ENCODE measurements at places on chromosomes 2 and 18. TPM values are rescaled to one million over a fixed set of nuclear protein-coding genes. Genes with fewer than 3 reads are reported as not detected.

TSN gene
- 38.9 TPM for total RNA-seq

OBSL1 gene
- total RNA-seq, result 20.5 TPM

AOX1 gene
- total RNA-seq, result 24.6 TPM

GRCh38 chr18:51490417-51490816 is 292.9 kb upstream of the MEX3C start:
- H3K27me3 ChIP-seq, result no peaks in the 10 kb centered on the region
- no peak for DNase-seq
- no peaks in the 10 kb centered on the region for H3K36me3 ChIP-seq
- H3K4me3 ChIP-seq, result no peak overlapping the region

DNA sequence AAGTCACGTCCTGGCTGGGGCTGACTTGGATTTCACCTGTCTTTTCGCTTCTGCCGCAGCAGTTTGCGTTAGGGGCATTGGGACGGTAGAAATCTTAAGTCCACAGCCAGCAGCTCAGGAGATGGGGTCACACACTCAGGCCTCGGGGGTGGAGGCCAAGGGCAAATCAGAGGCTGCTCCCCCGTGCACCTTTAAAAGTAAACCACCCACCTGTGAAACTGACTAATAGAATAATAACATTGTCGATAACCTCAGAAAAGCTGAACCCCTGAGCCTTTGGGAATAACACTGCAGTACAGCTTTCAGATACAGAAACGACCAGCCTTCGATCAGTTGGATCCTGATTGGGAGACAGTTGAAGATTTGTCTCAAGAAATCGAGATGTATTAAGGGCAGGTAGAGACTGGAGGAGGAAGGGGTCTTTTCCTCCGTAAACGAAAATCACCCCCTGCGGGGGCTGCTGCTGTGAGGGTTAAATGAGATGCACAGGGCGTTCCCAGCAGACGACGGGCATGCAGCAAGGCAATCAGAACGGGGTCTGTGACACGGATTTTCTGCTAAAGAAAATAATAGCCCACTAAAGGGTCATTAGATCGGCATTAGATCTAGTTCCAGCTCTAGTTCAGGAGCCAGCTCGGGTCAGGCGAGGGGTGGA is 16.4 kb upstream of the NFATC1 start:
- DNase-seq, result no peak
- H3K4me3 ChIP-seq, result no peak overlapping the region
- no peaks in the 10 kb centered on the region for H3K27me3 ChIP-seq
- peaks cover 5% of the 10 kb centered on the region for H3K4me1 ChIP-seq
- no peaks in the 10 kb centered on the region for H3K36me3 ChIP-seq

GRCh38 chr2:162330881-162331280 is 12.4 kb upstream of the IFIH1 start:
- H3K4me3 ChIP-seq, result no peak overlapping the region
- H3K27me3 ChIP-seq, result no peaks in the 10 kb centered on the region
- no peaks in the 10 kb centered on the region for H3K4me1 ChIP-seq
- no peak for DNase-seq
- H3K36me3 ChIP-seq, result no peaks in the 10 kb centered on the region

GRCh38 chr2:236574424-236575145 is 5.0 kb downstream of the ACKR3 start:
- H3K27ac ChIP-seq, result peak overlapping the region; percentile 61
- peak overlapping the region; percentile 52 for H3K4me3 ChIP-seq
- H3K4me1 ChIP-seq, result peaks cover 25% of the 10 kb centered on the region
- H3K36me3 ChIP-seq, result no peaks in the 10 kb centered on the region
- no peaks in the 10 kb centered on the region for H3K27me3 ChIP-seq

DNA sequence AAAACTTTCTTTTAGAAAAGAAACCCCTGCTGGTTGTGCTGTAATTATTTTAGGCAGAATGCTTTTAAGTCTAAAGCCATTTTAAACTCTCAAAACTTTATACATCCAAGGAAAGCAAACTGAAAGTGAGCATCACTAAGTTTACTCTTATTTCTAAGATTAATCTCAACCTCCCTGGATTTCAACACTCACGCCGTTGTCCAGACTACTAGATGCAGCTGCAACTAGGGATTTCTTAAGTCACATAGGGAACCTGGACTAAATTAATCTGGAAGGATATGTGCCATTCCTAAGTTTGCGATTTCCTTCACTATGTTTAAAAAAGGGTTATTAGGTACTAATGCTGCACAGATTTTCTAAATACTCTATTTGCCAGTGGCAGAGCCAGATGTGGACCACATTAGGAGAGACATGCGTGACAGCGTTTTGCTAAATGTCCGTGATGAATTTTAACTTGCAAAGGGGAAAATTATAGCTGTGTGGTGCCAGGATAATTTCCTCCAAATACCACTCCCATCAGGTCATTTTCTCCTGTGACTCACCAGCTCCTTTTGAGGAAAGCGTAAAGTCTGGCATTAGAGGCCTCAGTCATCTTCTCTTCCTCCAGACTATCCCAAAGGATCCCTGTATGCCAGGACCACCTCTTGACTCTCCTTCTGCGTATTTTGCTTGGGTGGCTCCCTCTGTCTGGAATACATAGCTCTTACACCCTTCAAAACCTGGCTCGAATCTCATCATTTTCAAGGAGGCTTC is 143.7 kb downstream of the ATL2 start:
- no peak overlapping the region for H3K4me3 ChIP-seq
- peak overlapping the region; percentile 34 for H3K27ac ChIP-seq
- H3K27me3 ChIP-seq, result no peaks in the 10 kb centered on the region
- H3K36me3 ChIP-seq, result no peaks in the 10 kb centered on the region
- DNase-seq, result no peak
- H3K4me1 ChIP-seq, result no peaks in the 10 kb centered on the region

GRCh38 chr2:223056701-223057418 is 4.9 kb downstream of the KCNE4 start:
- H3K27ac ChIP-seq, result peak overlapping the region; percentile 82
- peaks cover 31% of the 10 kb centered on the region for H3K4me1 ChIP-seq
- H3K4me3 ChIP-seq, result no peak overlapping the region
- no peak for DNase-seq

GRCh38 chr2:237529452-237530402 is 36.6 kb upstream of the PRLH start:
- H3K27ac ChIP-seq, result no peak overlapping the region
- no peak overlapping the region for H3K4me3 ChIP-seq
- DNase-seq, result no peak
- H3K4me1 ChIP-seq, result no peaks in the 10 kb centered on the region

GRCh38 chr2:127416506-127417001 is 1.7 kb upstream of the PROC start:
- peaks cover 54% of the 10 kb centered on the region for H3K27me3 ChIP-seq
- H3K36me3 ChIP-seq, result no peaks in the 10 kb centered on the region
- DNase-seq, result no peak
- H3K4me3 ChIP-seq, result peak overlapping the region; percentile 48

DNA sequence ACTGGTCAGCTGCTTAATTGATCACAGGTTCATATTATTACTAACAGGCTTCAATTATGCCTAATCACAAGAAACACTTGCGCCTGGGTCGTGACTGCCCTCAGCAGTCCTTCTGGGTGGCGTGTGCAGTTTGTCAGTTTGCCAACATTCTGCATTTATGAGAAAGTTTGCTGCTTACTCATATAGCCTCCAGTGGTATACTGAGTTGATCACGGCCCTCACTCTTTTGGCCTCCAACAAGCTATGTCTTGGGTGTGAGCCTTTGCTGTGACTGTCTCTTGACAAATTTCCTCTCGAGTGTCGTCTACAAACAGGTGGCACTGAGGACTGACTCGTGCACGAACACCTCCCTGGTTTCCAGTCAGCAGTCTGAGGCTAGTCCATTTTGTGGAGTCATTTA is 27.3 kb downstream of the DCDC2C start:
- H3K4me3 ChIP-seq, result no peak overlapping the region
- no peak overlapping the region for H3K27ac ChIP-seq
- no peaks in the 10 kb centered on the region for H3K36me3 ChIP-seq
- H3K27me3 ChIP-seq, result peaks cover 6% of the 10 kb centered on the region
- DNase-seq, result no peak

- no peak for DNase-seq
- no peak overlapping the region for H3K27ac ChIP-seq
- H3K27me3 ChIP-seq, result no peaks in the 10 kb centered on the region
- H3K36me3 ChIP-seq, result no peaks in the 10 kb centered on the region
- H3K4me3 ChIP-seq, result peak overlapping the region; percentile 9
- peaks cover 6% of the 10 kb centered on the region for H3K4me1 ChIP-seq
Measured at GRCh38 chr2:54999182-54999581, 51.1 kb downstream of the RTN4 start.
